ENCODE measurements at places on chromosomes 1 and 21.

DNA sequence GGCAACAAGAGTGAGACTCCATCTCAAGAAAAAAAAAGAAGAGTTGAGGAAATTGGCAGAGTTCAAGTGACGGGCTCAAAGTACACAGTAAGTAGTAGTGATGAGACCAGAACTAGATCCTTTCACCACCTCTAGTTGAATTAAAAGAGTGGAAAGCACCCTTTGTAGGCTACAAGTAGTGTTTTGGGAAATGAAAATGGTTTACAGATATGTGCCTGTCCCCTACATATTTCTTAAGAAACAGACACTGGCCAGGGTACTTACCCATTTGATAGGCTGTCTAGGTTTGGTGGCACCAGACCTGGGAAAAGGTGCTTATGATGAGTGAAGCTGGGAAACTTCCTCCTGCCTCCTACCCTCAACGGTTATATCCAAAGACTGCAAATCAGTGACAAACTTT, 163.7 kb upstream of the BEND5 start:
- DNase-seq = no peak

DNA sequence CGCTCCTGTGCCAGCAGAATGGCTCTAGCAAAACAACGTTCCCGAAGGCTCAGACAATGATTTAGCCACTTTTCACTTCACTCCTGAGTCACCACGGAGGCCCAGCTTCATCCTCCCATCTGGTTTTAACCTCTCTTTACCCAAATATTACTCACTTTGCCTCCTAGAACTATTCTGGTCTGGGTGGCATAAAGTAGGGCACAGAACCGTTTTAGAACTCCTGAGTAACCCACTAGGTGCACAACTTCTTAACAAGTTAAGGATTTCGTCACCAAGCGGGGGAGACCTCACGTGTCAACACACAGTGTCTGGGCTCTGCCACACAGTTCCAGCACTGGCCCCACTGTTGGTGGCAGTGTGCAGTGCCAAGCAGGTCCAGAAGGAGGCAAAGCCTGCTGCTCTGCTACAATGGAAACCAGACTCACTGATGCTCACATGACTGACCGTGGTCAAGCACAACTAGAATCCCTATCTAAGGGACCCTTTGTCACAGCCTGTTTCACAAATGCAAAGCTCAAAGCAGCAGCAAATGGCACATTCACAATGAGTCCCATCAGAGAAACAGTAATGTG, 121.7 kb downstream of the SIPA1L2 start:
- DNase-seq = no peak

- no peak for DNase-seq
These were observed 72.3 kb downstream of the MAP10 start for GRCh38 chr1:232877365-232878028.

- no peak for DNase-seq
These were observed 22.0 kb downstream of the SLAMF7 start for GRCh38 chr1:160761046-160761445.

GRCh38 chr1:37485902-37486679, 11.7 kb downstream of the ZC3H12A start:
- DNase-seq = no peak

GRCh38 chr1:17615959-17616358, 76.5 kb downstream of the ARHGEF10L start:
- DNase-seq = no peak

- DNase-seq = no peak
These were observed 10.0 kb upstream of the KPRP start for GRCh38 chr1:152747831-152748230.

DNA sequence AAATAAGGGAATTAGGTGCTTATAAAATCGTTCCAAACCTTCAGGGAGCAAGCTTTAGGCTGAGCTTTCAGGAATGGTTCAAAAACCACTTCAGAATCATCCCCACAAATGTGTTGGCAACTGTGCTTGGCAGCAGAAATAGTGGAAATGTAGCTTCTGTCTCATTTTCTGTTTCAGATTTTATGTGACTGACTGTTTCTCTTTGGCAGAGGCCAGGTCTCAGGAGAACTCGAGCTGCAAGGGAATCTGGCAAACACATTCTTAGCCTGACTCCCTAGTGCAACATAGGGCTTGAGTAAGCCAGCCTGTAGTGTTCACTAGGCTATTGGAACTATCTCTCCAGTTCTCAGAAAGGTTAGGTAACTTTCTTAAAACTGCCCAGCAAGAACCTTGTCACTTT, 128.6 kb downstream of the PLA2G4A start:
- DNase-seq = no peak

- no peak for DNase-seq
These were observed 58.1 kb downstream of the PTP4A2 start for GRCh38 chr1:31879981-31880608.

GRCh38 chr21:14071902-14072734, 138.6 kb downstream of the LIPI start:
- no peak for DNase-seq

DNA sequence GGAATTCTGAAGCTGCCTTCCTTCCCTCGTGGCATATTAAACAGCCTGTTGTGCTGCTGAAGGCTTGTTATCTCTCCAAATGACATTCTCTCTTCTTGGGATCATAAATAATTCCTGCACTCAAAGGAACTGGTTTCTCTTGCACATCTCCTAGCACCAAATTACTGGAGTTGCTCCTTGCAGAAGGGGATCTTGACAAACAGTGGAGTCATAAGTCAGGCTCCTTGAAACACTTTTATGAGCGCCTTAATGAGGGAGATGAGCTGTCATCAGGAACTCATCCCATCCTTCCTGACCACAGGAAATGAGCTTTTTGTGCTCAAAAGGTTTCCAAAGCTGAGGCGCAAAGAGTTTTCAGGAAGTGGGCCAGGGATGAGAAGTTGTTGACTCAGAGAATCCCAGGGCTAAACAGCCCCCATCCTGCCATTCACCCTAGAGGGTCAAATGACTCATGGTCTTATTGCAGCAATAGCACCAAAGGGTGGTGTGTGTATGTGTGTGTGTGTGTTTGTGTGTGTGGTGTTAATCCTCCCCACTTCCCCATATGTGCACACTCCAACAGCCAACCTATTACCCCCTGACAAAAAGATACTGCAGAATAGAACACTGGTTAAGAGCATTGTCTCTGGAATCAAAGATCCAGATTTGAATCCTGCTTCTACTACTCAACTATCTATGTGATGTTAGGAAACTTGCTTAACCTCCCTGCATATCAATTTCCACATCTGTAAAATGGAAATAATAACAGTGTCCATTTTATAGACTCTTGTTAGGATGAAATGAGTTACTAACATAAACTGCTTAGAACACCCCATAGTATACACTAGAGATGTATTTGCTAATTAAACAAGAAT, 2.8 kb upstream of the PHC2 start:
- DNase-seq = no peak

GRCh38 chr1:172670316-172670715, 11.4 kb downstream of the FASLG start:
- no peak for DNase-seq

GRCh38 chr1:185483664-185484450, 166.8 kb upstream of the IVNS1ABP start:
- DNase-seq = no peak

DNA sequence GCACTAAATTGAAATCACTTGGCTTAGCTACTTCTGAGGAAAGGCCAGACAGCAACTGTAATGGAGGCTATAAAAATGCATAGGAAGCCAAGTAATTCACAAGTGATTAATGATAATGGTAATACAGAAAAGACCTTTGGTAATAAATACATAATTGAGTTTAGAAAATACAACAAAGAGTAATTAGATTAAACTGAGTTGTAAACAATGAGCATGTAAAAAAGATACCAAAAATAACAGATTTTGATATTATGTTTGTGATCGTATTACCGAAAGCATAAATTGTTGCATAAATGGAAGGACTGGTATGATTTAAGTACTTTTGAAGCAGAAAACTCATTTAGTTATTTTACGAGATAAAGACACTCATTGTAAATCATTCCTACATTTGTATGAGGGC, 556.7 kb upstream of the TMPRSS15 start:
- no peak for DNase-seq

DNA sequence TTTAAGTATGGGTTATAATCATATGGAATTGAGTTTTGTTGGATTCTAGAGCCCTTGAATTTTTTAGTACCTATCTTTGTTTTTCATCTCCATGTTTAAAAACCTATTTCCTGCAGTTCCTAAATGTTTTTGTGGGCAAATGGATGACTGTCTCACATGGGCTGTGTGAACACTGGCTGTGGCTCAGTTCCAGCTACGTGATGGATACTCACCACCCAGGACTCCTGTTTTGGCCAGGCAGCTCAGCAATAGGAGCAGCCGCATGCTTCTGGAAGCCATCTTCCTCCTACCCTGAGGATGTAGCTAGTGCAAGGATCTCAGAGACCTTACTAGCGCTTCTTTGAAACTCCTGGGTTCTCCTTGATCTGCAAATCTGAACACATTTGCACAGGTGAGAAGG, 2.8 kb downstream of the REG4 start:
- no peak for DNase-seq

GRCh38 chr1:100658716-100659026, 60.9 kb upstream of the VCAM1 start:
- no peak for DNase-seq

DNA sequence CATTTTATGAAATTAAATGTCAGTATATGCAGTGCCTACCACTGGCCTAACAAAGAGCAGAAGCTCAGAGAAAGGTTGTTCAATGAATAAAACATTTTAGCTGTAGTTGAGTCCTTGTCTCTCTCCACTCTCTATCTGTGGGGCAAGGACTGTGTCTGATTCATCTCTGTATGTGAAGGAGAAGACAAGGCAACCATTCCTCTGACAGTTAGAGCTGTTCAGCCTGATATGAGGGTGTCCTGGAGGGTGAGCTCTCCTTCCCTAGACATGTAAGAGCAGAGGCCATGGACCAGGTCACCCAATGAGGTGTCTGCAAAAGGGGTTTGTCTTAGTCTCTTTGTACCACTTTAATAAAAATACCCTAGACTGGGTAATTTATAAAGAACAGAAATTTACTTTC, 4.5 kb upstream of the PDZK1IP1 start:
- DNase-seq = no peak

GRCh38 chr1:234597894-234598293, 12.1 kb downstream of the IRF2BP2 start:
- peak; percentile 41 for DNase-seq

DNA sequence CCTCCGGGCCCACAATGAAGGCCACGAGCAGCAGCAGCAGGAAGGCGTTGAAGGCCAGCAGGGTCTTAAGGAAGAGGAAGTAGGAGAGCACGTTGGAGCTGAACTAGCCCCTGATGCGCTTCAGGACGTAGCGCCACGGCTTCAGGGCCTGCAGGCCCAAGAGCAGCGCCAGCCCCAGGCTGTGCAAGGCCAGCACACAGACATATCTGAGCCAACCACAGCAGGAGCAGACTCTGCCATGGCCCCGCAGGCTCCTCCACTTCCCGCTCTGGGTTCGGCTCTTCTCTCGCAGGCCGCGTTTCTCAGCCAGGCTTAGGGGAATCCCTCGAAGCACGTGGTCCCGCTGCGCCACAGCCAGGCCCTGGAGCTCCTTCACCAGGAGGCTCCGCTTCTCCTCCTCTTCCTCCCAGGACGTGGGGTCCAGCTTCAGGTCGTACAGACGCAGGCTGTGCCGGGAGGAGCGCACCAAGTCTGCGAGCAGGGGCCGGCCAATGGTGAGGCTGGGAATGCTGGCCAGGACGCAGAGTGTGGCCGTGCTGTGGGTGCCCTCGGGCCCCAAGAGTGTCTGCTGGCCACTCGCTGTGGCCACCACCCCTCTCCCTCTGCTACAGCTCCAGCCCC, 41.7 kb downstream of the ZNF691 start:
- DNase-seq = no peak

DNA sequence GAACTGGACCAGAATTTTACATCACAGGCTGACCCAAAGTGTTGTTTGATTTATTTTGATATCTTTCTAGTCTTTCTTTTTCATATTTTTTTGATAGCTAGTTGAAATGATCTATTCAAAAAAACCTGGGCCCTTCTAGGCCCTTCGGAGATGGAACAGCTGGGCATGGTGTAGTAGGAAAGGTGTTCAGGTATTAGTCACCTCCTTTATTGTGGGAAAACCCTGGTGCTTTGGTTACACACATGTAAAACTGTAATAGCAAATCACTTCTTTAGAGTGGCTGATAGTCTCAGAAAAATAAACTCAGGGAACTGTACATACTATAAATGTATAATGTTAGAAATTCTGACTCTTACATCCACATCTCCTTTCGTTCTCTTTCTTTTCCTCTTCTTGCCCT, 234.5 kb downstream of the PLA2G4A start:
- no peak for DNase-seq

DNA sequence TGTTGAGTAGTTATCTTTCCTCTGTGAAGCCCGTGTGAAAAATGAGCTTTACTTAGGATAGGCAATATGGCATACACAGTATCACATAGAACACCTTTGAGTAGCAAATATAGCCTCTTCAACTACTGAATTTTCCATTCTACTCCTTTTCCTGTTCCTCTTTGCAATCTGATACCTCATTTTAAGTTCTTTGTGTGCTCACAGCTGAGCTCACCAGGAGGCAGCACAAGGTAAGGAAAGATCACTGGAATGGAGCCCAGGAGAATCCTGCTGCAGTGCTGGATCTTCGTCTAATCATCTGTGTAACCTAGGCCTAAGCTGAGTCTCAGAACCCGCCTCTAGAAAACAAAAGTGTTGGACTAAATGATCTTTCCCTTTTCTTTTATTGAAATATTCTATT, 171.0 kb downstream of the LRRC40 start:
- DNase-seq = no peak

GRCh38 chr1:235060607-235061470, 67.8 kb downstream of the TOMM20 start:
- no peak for DNase-seq

GRCh38 chr1:8525558-8526275, 207.8 kb downstream of the SLC45A1 start:
- DNase-seq = peak; percentile 52

GRCh38 chr1:248793592-248793991, 32.1 kb downstream of the SH3BP5L start:
- DNase-seq = no peak

DNA sequence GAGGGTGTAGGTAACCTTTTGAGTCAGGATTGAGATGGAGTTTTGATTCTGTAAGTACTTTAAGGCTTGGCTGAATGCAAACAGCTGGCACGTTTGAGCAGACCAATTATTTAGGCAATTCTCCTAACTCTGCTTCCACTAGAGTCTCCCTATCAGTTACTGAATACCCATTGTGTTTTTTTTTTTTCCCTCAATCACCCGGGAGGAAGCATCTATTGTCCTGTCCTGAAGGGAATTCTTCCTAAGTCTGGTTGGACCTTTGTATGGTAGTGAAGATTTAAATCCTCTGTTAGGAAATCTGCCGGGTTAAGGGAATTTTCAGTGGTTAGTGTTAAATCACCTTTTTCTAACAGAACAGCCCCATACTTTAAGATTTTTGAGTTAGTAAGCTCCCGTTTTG, 571.2 kb upstream of the USP24 start:
- no peak for DNase-seq

GRCh38 chr1:51612447-51612961, 4.4 kb upstream of the OSBPL9 start:
- DNase-seq = no peak

Measured in neural crest cell (in vitro differentiated cells).